ENCODE measurements at places on chromosomes 16 and 17. TPM values are rescaled to one million over a fixed set of nuclear protein-coding genes. Genes with fewer than 3 reads are reported as not detected.
A peak's percentile ranks its signal among the peaks of the same experiment; 100 is the strongest.

- peak; percentile 90 for DNase-seq
These were observed 23.9 kb downstream of the ACLY start for GRCh38 chr17:41894791-41895331.

FOXF1 gene
- total RNA-seq: 2.7 TPM

DNA sequence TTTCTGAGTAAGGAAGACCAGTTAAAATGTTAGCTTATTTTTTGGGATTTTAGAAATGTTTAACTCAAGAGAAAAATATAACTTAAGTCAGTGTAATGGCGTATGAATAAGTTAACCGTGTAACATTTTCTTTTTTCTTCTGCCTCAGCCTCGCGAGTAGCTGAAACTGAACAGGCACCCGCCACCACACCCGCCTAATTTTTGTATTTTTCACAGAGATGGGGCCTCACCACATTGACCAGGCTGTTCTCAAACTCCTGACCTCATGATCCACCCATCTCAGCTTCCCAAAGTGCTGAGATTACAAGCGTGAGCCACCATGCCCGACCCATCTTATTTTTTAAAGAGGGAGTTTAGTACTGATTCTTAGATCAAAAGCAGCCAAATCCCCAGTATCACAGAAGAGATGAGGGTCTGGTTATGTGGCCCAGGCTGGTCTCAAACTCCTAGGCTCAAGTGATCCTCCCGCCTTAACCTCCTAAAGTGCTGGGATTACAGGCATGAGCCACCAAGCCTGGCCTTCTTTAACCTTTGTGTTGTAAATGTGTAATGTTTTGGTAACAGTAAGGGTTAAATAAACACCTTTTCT, 16.8 kb downstream of the PITPNC1 start:
- no peak for DNase-seq

HSF5 gene
- not detected for total RNA-seq

- DNase-seq: no peak
These were observed 69.3 kb upstream of the TOB1 start for GRCh38 chr17:50935221-50935995.
